ENCODE measurements at places on chromosomes 3 and 15.

- no peak for DNase-seq
Observed at GRCh38 chr3:76646921-76647562, 392.9 kb upstream of the ROBO2 start.

DNA sequence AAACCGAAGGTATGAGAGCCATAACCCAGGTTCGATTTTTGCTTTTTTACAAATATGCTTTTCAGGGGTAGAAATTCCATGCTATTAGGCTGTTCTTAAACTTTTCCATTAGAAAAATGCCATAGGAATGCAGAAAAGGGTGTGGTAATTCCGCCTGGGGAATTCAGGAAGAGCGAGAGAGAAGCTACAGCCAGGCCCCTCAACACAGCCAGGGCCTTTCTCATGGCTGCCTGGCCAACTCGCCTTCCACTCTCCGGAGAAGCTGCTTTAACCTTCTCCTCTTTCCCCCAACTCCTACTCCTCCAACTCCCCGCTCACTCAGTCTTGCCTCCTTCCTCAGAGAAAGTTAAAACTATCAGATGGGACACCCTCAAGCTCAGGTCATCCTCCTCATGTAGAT is 9.1 kb upstream of the TICRR start:
- DNase-seq = no peak

- no peak for DNase-seq
Observed at GRCh38 chr3:17740721-17741141, 1.7 kb downstream of the TBC1D5 start.

GRCh38 chr3:178483704-178484103 is 52.5 kb upstream of the KCNMB2 start:
- no peak for DNase-seq

- DNase-seq = no peak
Observed at GRCh38 chr3:197339841-197340520, 41.6 kb upstream of the DLG1 start.

DNA sequence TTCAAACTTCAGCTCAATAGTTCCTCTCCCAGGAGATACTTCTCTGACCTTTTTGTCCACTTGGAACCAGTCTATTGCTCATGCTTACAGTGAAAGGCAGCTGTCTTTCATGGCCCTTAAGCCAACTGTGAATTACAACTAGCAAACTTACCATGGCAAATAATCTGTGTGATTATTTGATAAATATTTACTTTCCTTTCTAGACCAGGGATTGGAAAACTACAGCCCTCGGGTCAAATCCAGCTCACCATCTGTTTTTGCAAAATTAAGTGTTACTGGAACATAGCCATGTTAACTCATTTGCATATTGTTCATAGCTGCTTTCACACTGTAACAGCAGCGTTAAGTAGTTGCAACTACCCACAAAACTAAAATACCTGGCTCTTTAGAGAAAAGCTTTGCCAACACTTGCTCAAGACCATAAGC is 289.1 kb upstream of the MCTP2 start:
- DNase-seq = no peak

GRCh38 chr3:10180289-10180688 is 15.6 kb downstream of the IRAK2 start:
- DNase-seq = no peak

- no peak for DNase-seq
Observed at GRCh38 chr15:42270996-42271395, 2.0 kb upstream of the GANC start.

DNA sequence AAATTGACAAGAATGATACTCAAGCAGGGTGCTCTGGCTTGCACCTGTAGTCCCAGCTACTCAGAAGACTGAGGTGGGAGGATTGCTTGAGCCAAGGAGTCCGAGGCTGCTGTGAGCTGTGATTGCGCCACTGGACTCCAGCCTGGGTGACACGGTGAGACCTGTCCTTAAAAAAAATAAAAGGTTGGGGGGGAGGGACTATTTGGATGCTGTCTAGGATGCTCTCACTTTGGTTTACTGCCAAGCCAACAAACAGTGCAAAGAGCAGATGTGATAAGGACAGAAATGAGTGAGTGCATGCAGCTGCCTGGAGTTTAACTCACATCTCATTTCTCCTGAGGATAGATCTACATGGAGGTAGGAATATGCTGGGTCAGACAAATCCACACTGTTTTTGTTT is 130.0 kb downstream of the FRMD4B start:
- DNase-seq = no peak

- no peak for DNase-seq
Observed at GRCh38 chr3:161332792-161333191, 38.5 kb downstream of the SPTSSB start.

- DNase-seq = no peak
Observed at GRCh38 chr15:40955930-40956540, 2.8 kb downstream of the CHAC1 start.
